ENCODE measurements at places on chromosomes 3 and 15.

GRCh38 chr15:99895956-99896311 is 162.7 kb upstream of the LYSMD4 start:
- H3K4me3 ChIP-seq = no peak overlapping the region
- H3K36me3 ChIP-seq = no peaks in the 10 kb centered on the region
- no peak for DNase-seq
- no peaks in the 10 kb centered on the region for H3K27me3 ChIP-seq
- H3K4me1 ChIP-seq = no peaks in the 10 kb centered on the region
- H3K27ac ChIP-seq = no peak overlapping the region

- H3K27ac ChIP-seq = peak overlapping the region; percentile 100
- no peak overlapping the region for H3K4me3 ChIP-seq
Observed at GRCh38 chr15:63497642-63498467, 6.5 kb upstream of the USP3 start.

- H3K27ac ChIP-seq = no peak overlapping the region
- no peak for DNase-seq
- H3K4me1 ChIP-seq = no peaks in the 10 kb centered on the region
- H3K4me3 ChIP-seq = no peak overlapping the region
- H3K36me3 ChIP-seq = no peaks in the 10 kb centered on the region
Observed at GRCh38 chr3:155385896-155386625, 92.6 kb upstream of the STRIT1 start.

DNA sequence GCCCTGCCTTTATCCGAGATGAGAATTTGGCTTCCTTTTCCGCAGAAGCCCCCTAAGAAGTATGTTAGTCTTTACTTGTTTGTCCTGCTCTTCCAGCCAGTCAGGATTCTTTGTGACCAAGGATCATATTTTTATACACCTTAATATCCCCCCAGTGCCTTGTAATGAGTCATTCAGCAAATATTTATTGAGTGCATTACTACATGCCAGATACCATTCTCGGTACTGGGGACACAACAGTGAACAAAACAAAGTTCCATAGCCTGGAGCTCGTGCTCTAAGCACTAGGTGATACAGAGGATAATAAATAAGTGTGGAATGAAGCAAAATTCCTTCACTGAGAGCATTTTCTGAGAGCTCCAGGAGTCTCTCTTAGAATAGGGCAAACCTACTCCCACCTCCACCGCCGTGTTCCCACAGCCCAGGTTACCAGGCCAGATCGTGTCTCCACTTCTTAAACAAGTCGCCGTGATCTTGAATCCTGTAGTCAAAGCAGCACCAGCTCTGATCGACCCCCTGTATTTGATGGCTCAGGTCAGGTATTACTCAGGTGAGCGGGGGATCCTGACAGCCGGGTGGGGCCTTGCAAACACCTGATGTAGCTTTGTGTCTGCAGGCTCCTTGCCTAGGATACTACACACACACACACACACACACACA is 18.5 kb downstream of the TTC21A start:
- DNase-seq = no peak
- H3K36me3 ChIP-seq = no peaks in the 10 kb centered on the region
- peaks cover 17% of the 10 kb centered on the region for H3K4me1 ChIP-seq
- H3K4me3 ChIP-seq = no peak overlapping the region

DNA sequence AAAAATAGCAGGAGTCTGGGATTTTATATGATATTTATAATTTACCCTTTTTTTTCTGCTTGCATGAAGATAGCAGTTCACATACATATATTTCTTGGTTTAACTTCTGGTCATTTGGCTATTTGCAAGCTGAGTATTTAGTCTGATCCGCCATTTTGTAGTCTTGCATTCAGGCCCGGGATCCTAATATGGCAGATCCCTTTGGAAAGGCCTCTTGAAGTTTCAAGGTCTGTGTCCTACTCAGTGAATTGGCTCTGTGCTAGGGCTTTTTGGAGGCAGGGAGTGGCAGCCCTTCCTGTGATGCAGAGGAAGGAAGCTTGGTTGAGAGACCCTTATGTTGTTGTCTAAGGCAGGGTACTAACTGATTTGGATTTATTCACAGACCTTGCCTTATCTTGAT is 2.9 kb downstream of the SNRPN start:
- H3K4me1 ChIP-seq = no peaks in the 10 kb centered on the region
- no peak for DNase-seq
- peaks cover 5% of the 10 kb centered on the region for H3K36me3 ChIP-seq
- H3K4me3 ChIP-seq = no peak overlapping the region

GRCh38 chr3:142276781-142277180 is 51.4 kb upstream of the GK5 start:
- no peak for DNase-seq
- H3K27me3 ChIP-seq = no peaks in the 10 kb centered on the region
- no peaks in the 10 kb centered on the region for H3K4me1 ChIP-seq
- H3K36me3 ChIP-seq = no peaks in the 10 kb centered on the region

GRCh38 chr15:71699977-71700376 is 110.4 kb upstream of the NR2E3 start:
- DNase-seq = no peak
- no peak overlapping the region for H3K4me3 ChIP-seq
- no peaks in the 10 kb centered on the region for H3K36me3 ChIP-seq
- H3K4me1 ChIP-seq = no peaks in the 10 kb centered on the region
- no peak overlapping the region for H3K27ac ChIP-seq

DNA sequence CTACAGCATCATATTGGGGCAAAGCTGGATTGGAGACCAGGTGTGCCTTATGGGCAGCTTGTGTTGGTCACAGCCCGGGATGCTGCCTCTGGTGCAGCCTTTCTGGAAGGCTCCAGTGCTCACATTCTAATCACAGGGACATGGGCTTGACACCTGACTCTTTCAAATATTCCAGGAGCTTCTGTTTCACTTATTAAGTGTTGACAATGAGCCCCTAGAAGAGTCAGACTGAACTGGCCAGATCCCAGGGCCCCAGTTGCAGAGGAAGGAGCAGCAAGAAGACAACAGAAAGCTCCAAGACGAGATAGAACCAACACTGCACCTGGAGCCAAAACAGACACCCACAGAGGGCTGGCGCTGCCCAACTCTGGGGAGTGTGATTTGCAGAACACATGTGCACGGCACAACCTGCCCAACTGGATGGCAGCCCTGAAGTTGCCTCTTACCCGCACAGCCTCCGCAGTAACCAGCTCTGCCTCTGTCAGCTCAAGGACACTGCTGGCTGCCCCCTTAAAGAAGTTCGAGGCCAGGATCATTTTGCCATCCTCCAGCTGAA is 30.3 kb downstream of the ALDH1L1 start:
- H3K27me3 ChIP-seq = no peaks in the 10 kb centered on the region
- no peak for DNase-seq
- H3K27ac ChIP-seq = no peak overlapping the region
- H3K4me1 ChIP-seq = no peaks in the 10 kb centered on the region
- H3K4me3 ChIP-seq = no peak overlapping the region

GRCh38 chr3:177378168-177378567 is 180.9 kb upstream of the TBL1XR1 start:
- H3K4me1 ChIP-seq = no peaks in the 10 kb centered on the region
- H3K27me3 ChIP-seq = no peaks in the 10 kb centered on the region
- H3K4me3 ChIP-seq = no peak overlapping the region

GRCh38 chr15:70034596-70034995 is 63.1 kb downstream of the TLE3 start:
- H3K4me3 ChIP-seq = no peak overlapping the region
- H3K4me1 ChIP-seq = no peaks in the 10 kb centered on the region
- DNase-seq = no peak
- no peaks in the 10 kb centered on the region for H3K27me3 ChIP-seq
- H3K27ac ChIP-seq = no peak overlapping the region

DNA sequence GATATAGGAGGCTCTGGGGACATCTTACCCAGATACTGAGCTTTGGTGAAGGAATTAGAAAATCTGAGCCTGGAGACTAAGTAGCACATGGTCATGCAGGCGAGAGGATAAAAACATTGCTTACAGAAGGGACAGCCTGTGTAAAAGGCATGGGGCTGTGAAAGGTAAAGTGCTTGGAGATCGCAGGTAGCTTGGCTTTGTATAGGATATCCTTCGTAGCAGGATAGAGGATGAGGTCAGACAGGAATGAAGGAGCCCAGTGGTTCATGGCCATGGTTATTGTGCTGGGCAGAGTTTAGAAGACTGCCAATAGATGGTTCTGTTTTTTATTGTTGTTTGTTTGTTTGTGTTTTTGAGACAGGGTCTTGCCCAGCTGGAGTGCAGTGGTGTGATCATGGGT is 82.5 kb downstream of the SLMAP start:
- no peaks in the 10 kb centered on the region for H3K36me3 ChIP-seq
- H3K27ac ChIP-seq = no peak overlapping the region
- H3K4me1 ChIP-seq = no peaks in the 10 kb centered on the region
- no peak for DNase-seq
- H3K4me3 ChIP-seq = no peak overlapping the region
